ENCODE measurements at places on chromosomes 16 and 17.

DNA sequence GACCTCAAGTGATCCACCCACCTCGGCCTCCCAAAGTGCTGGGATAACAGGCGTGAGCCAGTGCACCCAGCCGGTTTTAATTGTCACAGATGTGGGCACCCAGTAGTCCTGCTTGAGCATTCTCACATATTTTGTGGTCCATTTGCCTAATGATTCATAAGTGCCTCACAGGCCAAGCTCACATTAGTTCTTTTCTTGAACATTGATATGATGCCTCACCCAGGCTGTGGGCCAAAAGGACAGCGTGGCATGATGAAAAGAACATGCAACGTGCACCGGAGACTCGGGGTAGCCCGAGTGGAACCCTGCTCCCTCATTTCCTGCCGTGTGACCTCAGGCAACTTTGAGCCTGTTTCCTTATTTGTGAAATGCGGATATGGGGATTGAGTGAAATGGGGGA is 181.9 kb downstream of the SNX29 start:
- no peak for DNase-seq

DNA sequence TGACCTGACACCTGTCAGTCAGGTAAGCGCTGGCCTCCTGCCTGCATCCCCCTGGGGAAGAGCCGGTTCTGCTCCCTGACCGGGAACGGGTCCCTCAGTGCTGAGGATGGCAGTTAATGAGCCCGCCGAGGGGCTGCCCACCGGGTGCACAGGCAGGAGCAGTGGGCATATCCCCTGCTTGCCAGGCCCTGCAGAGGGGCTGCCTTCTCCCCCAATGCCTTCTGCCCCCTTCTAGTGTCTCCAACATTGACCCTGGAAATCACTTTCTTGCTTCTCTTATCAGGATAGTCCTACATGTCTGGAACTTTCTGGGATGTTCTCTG is 388.5 kb downstream of the SEC14L1 start:
- DNase-seq = no peak

- DNase-seq = no peak
Observed at GRCh38 chr17:43713494-43714162, 45.0 kb downstream of the SOST start.

DNA sequence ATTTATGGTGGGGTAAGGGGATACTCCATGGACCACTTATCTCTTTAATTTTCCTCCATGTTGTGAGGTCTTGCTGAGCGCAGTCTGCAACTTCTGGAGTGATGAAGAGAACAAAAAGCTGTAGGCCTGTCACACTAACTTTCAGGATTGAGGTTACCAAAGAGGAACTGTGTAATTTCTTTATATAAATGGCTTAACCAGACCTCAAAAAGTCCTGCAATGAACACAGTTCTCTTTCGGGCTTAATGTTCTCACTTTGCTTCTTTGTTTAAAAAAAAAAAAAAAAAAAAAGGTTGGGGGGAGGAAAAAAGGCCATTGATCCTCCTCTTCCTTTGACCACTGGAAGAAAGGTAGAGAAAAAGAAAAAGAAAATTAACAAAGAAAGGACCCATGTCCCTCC is 86.8 kb upstream of the SOX9 start:
- DNase-seq = no peak

- no peak for DNase-seq
Observed at GRCh38 chr16:68238029-68238345, 2.1 kb upstream of the ESRP2 start.

Measured in CD4-positive, alpha-beta T cell treated with Interleukin-4 for 1 hour (primary cell).